Omental fat pad (tissue), 4 donors: ENCODE measurements at places on chromosomes 16 and 17. TPM values are rescaled to one million over a fixed set of nuclear protein-coding genes. Genes with fewer than 3 reads are reported as not detected.

Gene SCARF1
- 13.1 TPM for total RNA-seq

DNA sequence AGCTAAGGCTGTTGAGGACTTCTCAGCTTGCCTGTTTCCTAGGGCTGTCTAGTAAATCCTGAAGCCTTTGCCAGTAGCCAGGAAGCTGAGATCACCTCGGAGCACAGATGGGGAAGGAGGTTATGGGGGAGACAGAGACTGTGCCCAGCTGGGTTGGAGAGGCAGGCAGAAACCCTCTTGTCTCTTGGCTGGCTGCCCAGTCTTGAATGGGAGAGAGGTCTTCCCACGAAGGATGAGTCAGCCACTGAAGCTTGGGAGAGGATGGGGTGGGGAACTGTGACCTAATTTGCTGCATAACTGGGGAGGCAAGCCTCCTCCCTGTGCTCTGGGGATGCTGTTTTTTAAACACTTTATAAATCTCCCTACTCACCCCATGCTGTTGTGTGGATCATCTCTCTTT, 69.8 kb downstream of the SHISA9 start:
- DNase-seq: peak; percentile 23

DNA sequence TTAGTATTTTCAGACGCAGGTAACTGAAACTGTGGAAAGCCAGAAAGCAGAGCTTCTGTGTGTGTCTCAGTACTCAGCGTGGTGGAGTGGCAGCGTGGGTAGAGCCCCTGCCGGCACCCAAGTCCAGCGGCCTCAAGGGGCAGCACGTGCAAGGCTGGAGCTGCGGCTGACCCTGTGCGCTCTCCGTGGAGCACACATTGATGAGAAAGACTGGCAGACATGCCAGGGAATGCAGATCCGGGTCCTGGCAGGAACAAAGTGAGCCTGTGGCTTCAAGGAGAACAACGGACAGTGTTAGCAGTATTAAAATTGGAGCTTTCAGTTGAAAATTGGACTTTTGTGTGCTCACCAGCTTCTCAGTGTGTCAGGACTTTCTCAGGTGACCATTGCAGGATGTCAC, 23.3 kb downstream of the ZC3H18 start:
- no peak for DNase-seq

- DNase-seq: no peak
These were observed 6.2 kb downstream of the ZNF276 start for GRCh38 chr16:89727406-89728120.

Gene KIF19
- 1.9 TPM for total RNA-seq

DNA sequence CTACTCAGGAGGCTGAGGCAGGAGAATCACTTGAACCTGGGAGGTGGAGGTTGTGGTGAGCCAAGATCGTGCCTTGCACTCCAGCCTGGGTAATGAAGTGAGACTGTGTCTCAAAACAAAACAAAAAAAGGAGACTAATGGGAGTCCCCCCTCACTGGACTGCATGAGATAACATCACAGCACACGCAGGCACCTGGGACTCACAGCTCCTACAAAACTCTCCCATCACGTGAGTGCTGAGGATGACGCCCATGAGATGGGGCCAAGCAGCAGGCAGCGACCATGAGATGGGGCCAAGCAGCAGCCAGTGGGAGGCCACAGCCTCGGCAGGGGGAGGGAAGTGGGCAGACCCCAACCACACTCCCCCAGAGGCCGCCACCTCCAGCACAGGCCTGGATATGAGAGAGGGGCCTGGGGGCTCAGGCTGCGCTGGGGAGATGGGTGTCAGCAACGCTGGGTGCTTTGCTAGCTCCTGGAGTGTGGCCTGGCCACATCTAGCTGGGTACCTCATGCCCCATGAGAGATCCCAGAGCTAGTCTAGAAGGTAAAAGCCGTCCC, 15.4 kb downstream of the DNAAF8 start:
- no peak for DNase-seq

DNA sequence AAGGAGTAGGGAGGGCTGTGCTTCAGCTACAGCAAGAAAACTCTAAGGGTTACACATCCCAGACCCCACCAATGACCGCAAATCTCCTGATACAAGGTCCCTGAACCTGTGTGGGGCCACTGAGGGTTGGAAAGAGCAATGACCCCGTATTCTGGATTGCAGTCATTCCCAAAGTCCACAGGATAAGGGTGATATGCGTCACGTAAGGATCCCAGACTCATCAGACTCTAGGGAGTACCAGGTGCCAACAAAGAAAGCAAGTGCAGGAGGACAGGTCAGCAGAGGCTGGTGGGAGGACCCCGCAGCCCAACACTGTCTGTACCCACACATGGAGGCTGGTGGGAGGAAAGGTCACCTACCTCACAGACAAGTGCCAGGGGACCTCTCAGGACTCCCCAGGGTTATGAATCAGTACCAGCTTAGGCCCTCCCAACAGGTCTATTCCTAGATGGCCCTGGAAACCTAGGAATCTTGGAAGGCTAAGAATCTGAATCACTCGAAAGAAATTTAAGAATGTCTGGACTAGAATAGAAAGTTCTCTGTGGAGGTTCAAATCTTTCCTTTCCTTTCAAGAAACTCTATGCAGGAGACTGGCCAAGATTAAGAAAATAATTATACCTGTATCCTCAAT, 16.2 kb downstream of the PITPNA start:
- DNase-seq: no peak

Gene CDT1
- total RNA-seq: 0.19 TPM

Gene HYDIN
- total RNA-seq: 4.3 TPM

DNA sequence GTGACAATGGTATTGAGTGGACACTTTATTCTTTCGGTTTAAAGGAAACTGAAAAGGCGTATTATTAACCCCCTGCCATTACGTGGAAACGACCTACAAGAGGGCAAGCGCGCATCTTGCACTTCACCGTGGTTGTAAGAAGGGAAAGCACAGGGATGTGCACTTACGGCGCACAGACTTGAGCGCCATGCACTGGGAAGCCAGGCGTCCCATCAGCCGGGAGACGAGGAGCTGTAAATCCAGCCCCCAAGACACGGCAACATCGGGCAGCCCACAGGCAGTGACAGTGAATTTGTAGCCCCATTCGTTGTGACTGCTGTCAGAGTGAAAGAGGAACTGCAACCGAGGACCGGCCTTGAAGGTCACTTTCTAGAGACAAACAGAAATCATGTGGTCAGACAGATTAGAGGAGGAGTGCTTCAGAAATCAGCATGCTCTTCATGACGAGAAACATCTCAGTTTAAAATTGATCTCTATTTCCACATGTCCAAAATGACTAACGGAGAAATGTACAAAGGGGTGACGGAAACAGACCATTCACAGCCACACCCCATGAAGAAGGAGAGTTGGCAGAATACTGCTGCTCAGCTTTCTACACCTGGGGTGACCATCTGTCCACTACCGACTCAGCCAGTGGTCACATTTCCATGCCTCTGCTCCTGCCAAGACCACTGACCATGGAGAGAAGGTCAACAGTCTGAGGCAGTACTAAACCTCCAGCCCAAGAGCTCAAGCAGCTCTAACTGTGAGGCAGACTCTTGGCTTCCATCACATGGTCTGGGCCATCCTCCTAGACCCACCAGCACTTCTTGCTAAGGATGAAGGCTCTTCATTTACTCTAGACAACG, 68.6 kb downstream of the ZZEF1 start:
- DNase-seq: no peak

- no peak for DNase-seq
These were observed 1.1 kb downstream of the KANSL1 start for GRCh38 chr17:46192189-46192438.

Gene NACA2
- not detected for total RNA-seq

- DNase-seq: peak; percentile 69
These were observed at the start of gene HOXB4 for GRCh38 chr17:48577946-48578615. Gene HOXB4 (minus strand): TSS chr17:48578350. CDS start chr17:48578319, 31 bp downstream.

Gene PRKCA
- 6.7 TPM for total RNA-seq

DNA sequence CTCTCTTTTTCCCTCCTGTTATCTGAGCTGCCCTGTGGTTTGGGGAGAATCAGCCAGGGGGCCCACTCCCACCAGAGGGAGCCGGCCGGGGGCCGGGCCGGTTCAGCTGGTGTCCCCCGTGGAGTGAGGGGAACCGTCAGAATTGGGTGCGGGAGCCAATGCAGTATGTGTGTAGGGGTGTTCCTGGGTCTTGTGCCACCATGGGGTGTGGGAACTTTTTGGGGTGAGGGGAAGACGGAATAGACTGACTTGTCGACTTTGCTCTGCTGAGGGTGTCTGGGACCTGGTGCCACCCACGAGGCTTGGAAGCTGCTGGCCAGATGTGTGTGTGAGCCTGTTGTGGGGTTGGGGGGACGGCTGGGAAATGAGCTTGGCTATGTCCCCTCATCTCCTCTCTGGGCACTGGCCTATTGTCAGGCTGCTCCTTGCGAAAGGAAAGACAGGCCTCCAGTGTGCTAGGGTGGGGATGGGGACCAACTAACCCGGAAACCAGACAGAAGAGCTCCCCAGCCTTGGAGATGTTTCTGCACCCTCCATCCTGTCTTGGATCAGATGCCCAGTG, 9.9 kb downstream of the RARA start:
- peak; percentile 18 for DNase-seq

Gene POLDIP2
- 71.6 TPM for total RNA-seq

Gene PARD6A
- 12.5 TPM for total RNA-seq

Gene CPHXL2
- total RNA-seq: not detected

Gene ASGR1
- total RNA-seq: 1.6 TPM

Gene KRT12
- not detected for total RNA-seq

DNA sequence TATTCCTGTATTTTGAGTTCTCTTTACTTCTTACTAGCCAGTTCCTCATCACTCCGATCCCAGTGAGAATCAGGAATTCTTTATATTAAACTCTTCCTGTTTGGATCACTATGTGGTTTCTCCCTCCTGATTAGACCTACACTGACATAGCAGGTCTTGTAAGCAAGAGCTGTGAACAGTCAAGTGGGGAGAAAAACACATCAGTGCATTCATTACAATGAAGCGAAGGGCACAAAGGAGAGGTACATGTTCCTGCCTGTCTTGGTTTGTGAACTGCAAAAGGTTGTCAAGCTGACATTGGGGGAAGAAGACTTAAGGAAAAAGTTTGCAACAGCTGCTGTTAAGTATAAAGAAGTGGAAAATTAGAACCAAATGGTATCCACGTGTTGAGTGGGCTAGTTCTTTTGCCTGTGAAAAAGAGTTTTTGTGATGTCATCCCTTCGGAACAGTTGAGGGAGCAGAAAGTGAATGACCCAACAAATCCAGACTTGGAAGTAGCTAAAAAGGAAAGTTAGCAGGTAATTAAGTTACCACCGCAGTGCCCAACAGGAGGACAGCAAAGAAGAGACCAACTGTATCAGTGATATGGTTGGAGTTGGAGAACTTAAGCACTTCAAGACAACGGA, 23.0 kb upstream of the TRIM25 start:
- DNase-seq: no peak

DNA sequence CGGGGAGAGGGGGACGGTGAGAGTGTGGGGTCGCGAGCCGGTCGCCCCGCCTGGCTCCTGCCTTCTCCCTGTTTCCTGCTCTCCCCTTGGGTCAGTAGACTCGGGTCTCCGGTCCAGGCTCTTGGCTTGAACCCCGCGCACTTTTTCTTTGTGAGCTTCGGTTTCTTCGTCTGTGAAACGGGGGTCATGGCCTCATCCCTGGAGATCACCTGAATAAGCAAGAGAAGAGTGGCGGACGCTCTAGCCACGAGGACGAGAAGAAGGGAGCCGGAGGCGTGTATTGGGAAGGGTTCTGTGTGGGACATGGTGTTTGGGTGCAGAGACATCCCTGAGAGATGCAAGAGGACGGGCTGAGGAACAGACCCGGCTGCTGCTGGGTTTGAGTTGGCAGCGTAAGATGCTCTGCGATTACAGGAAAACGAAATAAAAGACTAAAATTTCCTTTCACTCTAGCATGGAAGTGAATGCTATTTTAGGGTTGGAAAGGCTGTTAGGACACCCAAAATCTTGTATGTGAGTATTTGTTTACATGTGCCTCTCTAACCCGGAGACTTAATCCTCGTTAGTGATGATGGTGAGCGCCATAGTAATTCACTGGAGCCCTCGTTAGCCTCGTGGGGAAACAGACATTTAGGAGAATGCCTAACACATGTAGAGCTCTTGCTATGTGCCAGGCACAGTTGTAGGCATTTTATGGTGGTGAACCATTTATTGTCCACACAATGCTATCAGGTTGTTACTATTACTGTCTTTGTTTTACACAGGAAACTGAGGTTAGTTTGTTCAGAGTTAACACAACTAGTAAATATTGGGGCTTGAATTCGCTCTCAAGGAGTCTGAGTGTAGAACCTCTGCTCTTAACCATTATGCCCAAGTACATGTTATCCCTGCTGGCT, 646 bp downstream of the KIF22 start:
- DNase-seq: no peak

DNA sequence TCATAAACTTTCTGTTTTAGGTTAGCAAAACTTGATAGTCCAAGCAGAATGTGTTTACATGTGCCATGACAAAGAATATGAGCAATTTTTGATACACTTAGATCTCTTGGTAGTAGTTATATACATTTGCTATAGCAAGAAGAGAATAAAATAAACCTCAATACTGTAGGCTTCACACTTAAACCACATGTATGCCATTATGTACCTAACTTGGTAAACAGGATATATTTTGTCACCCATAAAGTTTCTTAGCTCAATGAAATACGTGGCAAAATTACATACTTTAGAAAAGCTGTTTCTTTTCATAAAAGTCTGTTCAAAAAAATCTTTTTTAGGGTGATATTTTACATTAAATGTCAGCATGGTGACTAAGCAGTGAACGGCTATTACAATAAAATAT, 184.7 kb downstream of the MYO1D start:
- DNase-seq: no peak

GRCh38 chr17:81210868-81211267, 11.9 kb downstream of the CEP131 start:
- DNase-seq: no peak

Gene B9D1
- 8.0 TPM for total RNA-seq

DNA sequence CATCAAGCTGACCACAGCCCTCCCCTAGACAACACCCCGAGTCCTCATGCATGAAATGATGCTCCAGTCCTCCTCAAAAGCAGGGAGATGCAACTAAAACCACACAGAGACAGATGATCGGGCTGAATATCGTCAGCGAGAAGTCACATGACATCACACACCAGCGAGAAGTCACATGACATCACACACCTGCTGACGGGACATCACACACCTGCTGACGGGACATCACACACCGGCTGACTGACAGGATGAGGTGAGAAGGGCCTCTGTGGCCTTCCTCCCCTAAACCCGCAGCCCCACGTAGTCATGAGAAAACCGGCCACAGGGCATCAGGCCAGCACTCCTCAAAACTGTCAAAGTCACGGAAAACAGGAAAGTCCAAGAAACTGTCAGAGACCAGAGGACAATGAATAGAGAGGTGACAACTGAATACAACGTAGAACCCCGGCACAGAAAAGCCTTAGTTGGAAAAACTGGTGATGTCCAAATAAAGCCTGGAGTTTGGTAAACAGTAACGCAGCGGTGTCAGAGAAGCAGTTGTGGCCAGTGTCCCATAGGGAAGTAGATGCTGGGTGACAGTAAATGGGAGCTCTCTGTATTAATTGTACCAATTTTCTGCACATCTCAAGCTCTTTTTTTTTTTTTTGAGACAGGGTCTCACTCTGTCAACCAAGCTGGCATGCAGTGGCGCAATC, 14.3 kb downstream of the LITAF start:
- DNase-seq: no peak

DNA sequence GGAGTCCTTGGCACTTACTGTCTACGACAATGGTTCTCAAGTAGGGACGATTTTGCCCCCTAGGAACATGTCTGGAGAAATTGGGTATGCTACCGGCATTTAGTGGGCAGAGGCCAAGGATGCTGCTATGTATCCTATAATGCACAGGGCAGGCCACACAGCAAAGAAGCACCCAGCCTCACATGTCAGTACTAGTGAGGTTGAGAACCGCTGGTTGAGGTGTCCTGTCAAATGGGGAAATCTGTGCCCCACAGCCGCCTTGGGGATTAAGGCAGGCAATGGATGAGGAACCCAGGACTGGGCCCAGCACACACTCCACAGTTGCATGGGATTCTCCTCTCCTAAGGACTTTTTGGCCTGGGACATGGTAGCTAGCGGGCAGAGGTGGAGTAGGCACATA, 86.7 kb upstream of the TOB1 start:
- DNase-seq: no peak
